NCI-H187 treated with DMSO at 0.1 percent for 48 hours (cell line): ENCODE measurements at places on chromosomes 1 and 21.

DNA sequence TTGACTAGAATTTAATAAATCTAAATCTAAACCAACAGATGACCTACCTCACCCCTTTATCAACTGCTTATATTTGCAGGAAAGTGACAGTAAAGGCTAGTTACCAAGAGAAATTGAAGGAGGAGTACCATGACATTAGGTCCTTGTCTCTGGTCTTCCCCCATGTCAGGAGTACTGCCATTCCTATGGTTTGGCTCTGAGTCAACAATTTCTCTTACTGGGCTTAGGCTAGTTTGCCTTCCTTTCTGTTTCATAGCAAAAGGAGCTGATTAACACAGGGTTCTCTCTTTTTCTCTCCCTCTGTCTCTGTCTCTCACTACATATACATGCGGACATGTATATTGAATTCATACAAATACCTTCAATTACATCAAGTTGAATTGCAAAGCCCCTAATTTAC is 579.9 kb downstream of the DPYD start:
- no peak for DNase-seq

- DNase-seq, result no peak
Measured at GRCh38 chr1:208888376-208888775, 644.2 kb upstream of the PLXNA2 start.

GRCh38 chr1:85650645-85651044 is 57.6 kb downstream of the ZNHIT6 start:
- DNase-seq, result no peak

DNA sequence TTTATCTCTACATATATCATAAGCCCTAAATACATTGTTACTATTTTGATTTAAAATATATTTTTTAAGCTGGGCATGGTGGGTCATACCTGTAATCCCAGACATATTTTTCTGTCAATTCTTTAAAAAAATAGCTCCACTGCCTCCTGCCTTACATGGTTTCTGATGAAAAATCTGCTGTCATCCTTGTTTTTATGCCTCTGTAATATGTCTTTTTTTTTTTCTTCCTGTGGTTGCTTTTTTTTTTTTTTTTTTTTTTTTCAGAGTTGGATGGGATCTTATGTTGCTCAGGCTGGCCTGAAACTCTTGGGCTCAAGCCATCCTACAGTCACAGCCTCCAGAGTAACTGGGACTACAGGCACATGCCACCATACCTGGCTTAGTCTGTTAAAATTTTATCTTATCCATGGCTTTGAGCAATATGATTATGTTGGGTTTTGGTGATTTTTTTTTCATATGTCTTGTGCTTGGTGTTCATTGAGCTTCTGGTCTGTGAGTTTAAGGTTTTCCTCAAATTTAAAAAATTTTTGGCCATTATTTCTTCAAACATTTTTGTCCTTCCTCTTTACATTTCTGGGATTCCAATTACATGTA is 12.4 kb upstream of the EDARADD start:
- no peak for DNase-seq

GRCh38 chr1:155970531-155971167 is 7.7 kb downstream of the ARHGEF2 start:
- no peak for DNase-seq

- DNase-seq, result no peak
Measured at GRCh38 chr1:168636200-168636599, 59.8 kb downstream of the XCL1 start.

DNA sequence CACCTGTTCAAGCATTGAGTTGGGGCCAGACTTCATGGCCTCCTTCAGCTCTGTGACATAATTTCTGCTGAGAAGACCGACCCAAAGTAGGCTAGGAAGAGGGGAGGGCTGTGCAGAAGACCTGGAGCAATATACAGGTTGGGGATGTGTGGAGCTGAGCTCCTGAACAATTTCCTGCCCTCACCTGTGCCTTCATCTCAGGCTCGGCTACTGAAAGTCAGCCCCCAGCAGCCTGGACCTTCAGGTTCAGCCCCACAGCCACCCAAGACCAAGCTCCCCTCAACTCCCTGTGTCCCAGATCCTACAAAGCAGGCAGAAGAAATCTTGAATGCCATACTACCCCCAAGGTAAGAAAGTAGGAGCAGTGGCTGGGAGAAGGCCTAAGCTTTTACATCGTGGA is 662 bp downstream of the DNALI1 start:
- DNase-seq, result no peak

DNA sequence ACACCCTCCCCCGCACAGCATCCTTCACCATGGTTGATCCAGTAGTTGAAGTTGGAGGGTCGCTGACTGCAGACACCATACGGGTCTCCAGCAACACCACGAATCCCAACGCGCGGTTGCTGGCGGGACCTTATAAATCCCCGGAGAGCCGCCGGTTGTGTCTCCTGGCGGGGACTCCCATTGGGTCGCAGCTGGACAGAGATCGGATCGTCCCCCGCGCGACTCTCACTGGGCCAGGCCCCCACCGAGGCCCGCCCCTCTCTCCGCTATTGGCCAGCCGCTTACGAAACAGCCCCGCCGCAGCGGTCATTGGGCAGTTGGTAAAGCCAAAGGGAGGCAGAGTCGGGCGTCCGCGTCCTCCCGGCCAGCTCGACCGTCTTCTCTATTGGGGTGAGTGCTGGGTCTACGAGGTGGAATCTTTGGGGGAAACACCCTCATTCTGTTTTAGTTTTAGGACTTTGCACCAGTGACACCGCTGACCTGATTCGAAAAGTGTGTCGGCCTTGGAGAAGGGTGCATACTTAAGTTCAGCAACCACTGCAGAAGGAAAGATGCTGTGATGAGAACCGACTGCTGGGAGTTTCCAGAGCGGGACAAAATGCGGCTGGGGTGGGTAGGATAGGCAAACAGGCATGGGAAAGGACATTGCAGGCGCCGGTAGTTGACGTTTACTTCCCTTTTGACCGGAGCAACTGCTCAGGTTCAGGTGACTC is 27.4 kb downstream of the RABIF start:
- peak; percentile 89 for DNase-seq
